Fibroblast of skin of back (primary cell): ENCODE measurements at places on chromosomes 6 and 20.

DNA sequence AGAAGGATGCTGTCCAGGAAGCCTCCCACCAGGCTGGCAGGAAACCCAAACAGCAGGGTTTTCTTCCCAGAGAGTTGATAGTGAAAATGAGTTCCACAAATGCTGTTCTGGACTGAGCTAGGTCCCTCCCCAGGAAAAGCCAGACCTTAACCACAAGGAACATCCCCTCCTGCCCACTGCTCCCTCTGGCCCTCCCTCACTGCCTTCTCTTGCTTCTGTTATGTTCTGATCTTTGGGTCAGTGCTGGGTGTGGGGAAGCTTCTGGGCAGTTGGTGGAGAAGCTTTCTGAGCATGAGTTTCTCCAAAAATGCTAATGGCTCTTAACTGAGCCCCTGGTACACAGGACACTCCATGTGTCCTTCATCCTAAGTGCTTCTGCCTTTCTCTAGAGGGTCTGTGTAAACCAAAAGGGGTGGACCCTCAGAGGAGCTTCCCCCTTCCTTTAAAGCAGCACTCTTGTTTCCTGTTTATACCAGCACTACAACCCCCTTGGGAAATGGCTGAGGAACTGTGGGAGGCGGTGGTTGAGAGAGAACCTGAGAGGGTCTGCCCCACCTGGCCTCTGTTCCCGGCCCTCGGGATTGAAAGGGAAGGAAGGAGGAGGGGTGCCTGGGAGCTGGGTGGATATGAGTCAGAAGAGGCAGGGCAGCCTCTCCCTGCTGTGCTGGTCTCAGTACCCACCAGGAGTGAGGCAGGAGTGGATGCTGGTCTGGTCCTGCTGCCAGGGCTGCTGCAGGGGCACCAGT lies 42.0 kb downstream of the CDS2 start:
- DNase-seq = peak; percentile 47

DNA sequence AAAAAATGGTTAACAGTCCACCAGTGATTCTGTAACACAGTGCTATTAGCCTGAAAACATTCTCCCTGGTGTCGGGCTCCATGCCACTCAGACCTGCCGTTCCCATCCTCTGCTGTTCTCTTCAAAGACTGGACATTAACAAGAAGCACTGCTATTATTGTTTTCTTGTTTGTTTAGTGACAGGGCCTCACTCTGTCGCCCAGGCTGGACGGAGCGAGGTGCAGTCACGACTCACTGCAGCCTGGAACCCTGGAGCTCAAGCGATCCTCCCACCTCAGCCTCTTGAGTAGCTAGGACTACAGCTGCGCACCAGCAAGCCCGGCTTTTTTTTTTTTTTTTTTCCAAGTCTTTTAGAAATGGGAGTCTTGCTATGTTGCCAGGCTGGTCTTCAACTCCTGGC lies 9.6 kb downstream of the RMND1 start:
- no peak for DNase-seq

GRCh38 chr6:1913577-1913976 lies 303.9 kb downstream of the FOXC1 start:
- no peak for DNase-seq

GRCh38 chr6:154438882-154439415 lies 71.5 kb downstream of the CNKSR3 start:
- DNase-seq = no peak

- DNase-seq = peak; percentile 69
These were observed 55.2 kb upstream of the SUPT3H start for GRCh38 chr6:45432977-45433376.

DNA sequence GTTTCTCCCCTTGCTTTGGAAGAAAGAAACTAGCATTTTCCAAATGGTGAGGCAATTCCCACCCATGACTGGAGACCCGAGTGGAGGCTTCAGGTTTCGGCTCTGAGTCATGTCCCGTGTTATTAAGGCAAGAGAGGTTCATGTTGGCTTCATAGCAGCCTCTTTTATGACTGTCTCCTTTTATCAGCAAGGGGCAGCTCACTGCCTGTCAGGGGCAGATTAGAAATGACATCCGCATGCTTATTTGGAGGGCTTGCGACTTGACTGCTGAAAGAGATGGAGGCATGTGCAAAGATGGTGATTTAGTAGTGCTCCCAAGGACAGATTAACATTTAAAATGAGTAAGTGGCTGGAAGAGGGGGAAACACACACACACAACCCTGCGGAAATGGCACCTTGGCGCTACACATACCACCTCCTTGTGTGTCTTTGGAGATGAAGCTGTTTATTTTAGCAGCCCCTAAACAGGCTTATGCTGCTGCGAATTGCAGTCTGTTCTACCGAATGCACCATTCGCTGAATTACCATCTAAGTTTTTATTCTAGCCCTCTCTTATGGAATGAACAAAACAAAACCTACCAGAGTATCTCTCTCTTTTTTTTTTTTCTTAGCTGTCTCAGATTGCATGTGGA lies 52.1 kb upstream of the VSTM2L start:
- no peak for DNase-seq

DNA sequence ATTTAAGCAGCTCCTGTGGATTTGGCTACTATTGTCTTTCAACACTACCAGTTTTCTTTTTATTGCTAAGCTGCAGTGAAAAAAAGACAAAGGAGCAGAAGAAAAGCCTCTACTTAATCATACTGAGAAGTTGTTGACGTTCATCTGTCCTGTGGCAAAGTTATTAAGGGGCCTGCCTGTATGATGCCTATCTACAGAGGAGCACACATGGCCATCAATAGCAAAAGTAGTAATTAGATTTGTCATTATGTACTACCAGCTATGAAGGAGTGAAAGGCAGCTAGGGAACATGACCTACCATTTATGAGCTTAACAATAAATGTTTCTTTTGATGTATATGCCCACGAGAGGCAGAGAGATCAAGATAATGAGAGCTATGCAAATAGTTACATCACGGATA lies 620.9 kb downstream of the PHF3 start:
- no peak for DNase-seq

- DNase-seq = no peak
These were observed 328.8 kb upstream of the BTBD3 start for GRCh38 chr20:11588875-11589274.

- no peak for DNase-seq
These were observed 357 bp downstream of the PCSK2 start for GRCh38 chr20:17227219-17227575.

DNA sequence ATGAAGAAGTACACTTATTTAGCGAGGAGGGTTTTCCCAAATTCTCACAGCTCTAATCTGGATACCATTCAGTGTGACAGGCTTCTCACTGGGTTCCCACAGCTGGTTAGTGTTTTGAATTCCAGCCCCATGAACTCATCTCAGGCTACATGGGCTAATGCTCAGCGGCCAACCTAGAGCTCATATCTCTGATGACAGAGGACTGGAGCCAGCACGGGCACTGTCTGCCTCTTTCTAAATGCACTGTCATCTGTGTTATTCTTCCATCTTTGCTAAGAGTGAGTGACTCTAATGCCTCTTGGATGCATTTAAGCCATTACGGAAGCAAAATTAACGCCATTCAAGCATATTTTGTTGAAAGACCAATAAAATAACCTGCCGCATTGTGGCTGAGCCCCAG lies 308.9 kb upstream of the JAG1 start:
- DNase-seq = peak; percentile 99

GRCh38 chr6:52419809-52420667 lies at the start of gene EFHC1:
Gene EFHC1, plus strand, starts transcription at chr6:52420342. Its CDS starts 69 bp downstream, at chr6:52420411.
- peak; percentile 97 for DNase-seq

DNA sequence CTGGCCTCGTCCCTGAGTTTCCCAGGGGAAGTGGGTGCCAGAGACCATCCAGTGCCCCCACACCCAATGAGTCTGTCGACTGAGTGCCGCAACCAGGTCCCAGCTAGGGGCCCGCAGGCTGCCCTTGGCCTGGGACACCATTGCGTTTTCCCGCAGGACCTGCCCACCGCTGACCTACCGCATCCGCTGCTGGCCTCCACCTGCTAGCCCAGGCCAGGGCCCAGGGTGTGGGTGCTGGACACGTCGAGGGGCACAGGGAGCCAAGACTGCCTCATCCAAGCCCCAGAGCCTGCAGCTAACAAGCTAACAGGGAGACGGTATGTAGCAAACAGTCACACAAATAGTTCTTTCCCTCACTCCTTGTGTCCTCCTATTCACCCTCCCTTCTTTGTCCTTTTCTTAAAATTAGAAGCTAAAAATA lies 97.7 kb downstream of the TMEM242 start:
- DNase-seq = no peak

GRCh38 chr6:33610779-33611732 lies 10.1 kb upstream of the ITPR3 start:
- DNase-seq = no peak

DNA sequence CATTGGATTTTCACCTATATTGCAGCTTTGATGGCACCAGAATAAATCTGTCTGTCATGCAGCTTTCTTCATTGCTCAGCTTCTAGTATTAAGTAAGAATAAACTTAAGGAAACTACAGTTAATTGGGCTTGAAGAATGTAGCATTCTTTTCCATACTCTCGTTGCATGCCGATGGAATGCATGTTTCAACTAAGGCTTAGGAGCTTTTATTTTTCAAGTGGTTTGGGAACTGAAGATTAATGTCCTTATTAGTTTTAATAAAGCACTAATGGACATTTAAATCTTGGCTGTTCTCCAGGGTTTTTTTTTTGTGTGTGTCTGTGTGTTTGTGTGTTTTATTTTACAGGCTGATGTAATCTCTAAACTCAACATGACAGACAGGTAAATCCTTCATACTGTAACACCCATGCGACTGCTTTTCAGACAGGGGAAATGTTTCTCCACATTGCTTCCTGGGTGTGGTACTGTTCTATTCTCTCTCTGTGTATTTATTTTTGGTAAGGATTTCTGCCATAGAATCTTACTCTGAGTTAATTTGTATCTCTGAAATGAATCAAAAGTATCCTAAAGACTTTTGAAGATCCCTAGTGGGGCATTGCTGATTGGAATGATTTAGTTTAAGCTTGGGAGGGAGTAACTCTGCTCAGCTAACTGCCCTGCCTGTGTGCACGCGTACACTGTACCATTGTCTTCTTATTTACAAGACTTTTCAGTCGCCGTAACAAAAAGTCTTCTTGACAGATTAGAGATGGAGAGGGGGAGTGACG lies 38.0 kb downstream of the SLC9A8 start:
- no peak for DNase-seq
